ELF-1 (cell line): ENCODE measurements at places on chromosomes 2 and 18.

DNA sequence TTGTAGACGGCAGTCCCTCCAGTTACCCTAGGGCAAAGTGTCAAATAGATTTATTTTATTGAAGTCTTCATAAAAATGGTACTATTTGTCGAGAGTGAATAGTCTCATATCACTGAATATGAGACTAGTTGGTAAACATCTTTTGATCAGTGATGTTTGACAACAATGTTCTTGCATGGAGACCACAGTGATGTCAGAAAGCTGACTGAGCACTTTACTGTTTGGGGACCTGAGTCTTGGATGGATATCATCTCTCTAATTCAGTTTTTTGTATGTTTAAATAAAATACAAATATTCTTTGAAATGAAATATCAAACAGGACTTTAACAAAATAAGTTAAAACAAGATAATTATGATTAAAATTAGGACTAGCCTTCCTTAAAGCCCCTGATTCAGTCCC is 1315.4 kb upstream of the NRXN1 start:
- DNase-seq = no peak

- no peak for DNase-seq
Observed at GRCh38 chr18:66752733-66753132, 148.8 kb upstream of the CDH19 start.

DNA sequence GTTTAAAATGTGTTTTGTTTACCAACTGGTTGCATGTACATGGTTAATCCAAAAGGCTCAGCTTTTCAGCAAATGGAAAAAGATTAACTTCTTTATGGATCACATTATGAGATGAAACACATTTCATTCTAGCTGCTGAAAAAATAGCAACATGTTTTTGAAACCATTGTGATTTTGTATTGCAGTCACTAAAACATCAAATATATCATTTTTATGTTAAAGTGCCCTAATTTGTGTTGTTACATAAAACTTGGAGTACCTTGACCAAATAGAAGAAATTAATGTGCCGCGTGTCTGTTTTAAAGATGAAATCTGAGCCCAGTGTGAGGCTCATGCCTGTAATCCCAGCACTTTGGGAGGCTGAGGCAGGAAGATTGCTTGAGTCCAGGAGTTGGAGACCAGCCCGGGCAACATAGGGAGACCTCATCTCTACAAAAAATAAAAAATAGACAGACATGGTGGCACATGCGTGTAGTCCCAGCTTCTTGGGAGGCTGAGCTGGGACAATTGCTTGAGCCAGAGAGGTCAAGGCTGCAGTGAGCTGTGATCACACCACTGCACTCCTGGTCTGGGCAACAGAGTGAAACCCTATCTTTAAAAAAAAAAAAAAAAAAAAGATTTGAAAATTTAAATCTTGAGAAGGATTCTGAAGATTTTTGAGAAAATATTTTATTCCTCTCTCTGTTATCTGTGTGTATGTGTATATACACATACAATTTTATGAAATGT is 96.6 kb downstream of the FMNL2 start:
- no peak for DNase-seq

DNA sequence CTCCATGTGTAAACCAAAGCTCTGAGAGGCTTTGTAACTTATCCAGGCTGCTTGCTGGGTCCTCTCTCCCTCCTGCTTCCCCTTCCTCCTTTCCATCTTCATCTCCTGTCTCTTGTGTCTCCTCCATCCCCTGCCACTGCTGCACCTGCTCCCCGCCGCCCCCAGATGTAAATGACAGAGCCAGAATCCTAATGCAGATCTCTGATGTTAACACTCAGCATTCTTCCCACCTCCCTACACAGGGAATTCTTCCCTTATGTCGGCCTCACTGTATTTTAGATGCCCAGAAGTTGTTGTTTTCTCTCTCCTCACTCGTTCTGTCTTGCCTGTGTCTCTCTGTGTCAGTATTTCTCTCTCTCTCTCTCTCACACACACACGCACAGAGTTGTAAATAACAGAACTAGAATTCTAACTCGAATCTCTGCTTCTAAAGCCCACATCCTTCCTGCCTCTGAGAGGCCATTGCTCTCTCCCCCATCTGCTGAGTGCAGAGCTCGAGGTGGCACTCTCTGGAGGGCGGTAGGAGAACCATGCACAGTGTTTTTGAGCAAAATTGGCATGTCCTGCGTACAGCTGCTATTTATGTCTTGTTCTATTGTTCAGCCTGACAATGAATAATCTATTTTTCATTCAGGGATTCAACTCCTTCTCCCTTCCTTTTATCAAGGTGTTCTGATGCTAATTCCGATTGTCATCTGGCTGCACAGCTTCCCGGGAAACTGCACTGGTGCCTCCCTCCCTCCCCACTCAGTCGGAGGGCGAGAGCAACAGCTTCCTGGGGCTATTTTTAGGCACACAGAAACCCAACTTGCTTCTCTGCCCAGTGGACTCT is 219.9 kb downstream of the SH3RF3 start:
- no peak for DNase-seq

GRCh38 chr2:778731-779350 is 101.6 kb upstream of the TMEM18 start:
- DNase-seq = no peak

DNA sequence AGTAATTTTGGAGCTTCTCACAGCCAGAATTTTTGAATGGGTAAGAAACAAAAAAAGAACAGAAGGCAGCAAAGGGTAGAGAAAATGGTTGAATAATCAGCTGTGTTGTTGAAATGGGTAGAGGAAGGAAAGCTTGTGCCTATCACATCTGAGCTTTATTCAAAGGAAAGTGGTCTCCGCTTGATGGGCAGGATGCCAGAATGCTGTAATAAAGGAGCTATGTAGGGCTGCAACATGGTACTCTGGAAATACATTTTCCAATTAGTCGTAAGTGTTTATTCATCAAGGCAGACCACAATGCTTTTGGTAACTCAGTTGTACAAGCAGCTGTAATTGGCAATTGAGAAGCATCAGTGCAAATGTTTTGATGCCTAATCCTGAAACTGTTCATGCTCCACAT is 196.9 kb downstream of the ICOS start:
- no peak for DNase-seq

- no peak for DNase-seq
Observed at GRCh38 chr2:106108351-106108750, 85.8 kb downstream of the UXS1 start.

DNA sequence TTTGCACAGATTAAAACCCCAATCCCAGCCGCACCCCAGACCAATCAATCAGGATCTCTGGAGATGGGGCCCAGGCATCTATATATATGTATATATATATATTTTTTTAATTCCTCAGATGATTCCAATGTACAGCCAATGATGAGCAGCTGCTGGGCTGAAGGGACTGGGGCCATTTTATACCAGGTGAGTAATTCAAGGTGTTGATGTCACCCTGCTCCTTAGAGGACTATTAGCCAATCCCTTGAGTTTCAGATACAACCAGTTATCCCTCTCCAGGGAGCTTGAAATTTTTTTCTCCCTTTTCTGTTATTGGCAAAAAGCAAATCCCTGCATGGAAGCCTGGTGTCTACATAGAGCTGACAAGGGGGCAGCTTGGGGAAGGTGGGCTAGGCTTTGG is 59.8 kb downstream of the MCFD2 start:
- no peak for DNase-seq

- DNase-seq = no peak
Observed at GRCh38 chr2:38156436-38156835, 80.5 kb upstream of the CYP1B1 start.

- no peak for DNase-seq
Observed at GRCh38 chr18:28043631-28044030, 133.3 kb downstream of the CDH2 start.

GRCh38 chr2:96602330-96602823 is 35.7 kb downstream of the KANSL3 start:
- peak; percentile 4 for DNase-seq

GRCh38 chr2:232611559-232612218 is 21.7 kb upstream of the EFHD1 start:
- peak; percentile 95 for DNase-seq

DNA sequence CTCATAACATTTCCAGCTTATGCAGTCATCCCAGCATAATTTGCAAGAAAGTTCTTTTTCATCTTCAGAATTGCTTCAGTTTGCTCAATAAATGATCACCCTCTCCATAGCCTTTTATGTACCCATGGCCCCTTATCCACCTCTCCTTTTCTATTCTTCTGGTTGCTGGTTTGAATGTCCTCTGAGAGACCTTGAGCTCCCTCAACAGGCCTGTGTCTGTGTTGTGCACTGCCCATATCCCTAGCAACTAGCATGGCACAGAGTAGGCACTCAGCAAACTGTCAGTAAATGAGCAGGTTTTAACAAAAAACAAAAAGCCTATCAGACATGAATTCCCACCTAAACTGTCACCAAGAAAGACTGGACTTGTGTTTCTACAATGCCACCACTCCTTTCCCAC is 160.5 kb downstream of the AKAIN1 start:
- DNase-seq = no peak

- no peak for DNase-seq
Observed at GRCh38 chr2:239184179-239184578, 216.6 kb downstream of the HDAC4 start.

- no peak for DNase-seq
Observed at GRCh38 chr2:68692511-68692910, 42.1 kb upstream of the ARHGAP25 start.

DNA sequence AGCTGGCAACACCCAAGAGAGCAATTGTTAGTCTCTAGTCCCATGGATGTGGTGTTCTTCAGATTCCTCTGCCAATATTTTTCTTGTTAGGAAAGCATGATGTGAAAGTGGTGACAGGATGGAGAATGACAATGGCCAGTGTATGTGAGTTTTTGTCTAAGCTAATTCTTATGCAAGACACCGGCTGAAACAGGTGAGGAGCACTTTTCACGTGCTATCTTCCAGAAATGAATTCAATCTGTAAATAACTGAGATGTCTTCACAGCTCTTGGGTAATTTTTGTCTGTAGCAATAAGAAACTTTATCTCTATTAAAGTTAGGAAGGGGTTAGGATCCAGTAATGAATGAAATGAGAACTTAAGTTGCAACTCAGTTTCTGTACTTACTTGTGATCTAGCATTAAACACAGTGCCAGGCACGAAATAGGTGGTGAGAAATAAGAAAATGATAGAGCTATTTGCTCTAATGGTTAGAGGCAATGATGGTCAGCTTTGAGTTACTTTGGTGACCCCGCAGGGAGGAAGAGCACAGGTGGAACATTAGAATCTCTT is 676 bp upstream of the AGPS start:
- DNase-seq = no peak

- DNase-seq = peak; percentile 49
Observed at GRCh38 chr18:74493689-74494088, 2.5 kb upstream of the CNDP2 start.

DNA sequence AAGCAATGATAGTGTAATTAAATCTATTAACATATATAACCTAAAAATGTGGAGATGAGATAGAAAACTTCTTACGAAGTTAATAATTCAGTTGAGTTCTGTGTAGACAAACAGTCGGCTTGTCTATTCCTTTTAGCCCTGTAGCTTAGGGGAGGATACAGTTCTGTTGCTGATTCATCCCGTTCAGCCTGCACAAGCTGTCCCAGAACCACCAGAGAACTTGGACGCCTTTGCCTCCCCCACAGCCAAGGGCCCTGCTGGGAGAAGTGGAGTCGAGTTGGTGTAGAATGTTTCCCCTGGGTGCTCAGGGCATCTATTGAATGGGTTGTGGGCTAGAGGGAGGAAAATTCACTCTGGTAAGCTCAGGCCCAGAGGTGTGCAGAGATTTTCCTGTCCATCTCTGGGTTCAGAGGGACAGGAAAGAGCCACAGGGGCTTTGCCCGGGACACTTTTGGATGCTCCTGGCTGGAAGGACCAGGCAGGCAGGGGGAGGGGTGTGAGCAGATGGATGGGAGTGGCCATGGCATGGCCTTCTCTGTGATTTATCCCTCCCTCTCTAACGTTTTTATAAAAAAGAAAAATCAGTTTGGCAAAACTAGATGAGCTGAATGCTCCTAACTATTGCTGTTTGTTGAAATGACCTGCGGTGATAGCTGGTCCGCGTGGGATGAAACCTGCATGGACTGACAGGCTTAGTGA is 42.8 kb upstream of the GALR1 start:
- no peak for DNase-seq

GRCh38 chr2:18927525-18928232 is 338.3 kb upstream of the NT5C1B start:
- no peak for DNase-seq

DNA sequence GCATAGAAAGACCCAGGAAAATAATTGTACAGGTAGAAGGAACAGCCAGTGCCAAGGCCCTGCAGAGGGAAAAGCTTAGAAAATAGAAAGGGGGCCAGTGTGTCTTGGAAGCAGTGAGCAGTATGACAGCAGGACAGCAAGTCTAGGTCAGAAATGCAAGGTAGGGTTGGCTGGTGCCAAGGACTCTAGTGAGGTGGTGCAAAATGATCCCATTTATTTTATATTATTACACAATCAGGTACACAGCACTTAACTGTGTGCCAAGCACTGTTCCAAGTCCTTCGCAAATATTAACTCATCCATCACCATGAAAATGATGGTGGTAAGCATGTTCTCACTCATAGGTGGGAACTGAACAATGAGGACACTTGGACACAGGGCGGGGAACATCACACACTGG is 100.0 kb downstream of the AQP4 start:
- DNase-seq = no peak

DNA sequence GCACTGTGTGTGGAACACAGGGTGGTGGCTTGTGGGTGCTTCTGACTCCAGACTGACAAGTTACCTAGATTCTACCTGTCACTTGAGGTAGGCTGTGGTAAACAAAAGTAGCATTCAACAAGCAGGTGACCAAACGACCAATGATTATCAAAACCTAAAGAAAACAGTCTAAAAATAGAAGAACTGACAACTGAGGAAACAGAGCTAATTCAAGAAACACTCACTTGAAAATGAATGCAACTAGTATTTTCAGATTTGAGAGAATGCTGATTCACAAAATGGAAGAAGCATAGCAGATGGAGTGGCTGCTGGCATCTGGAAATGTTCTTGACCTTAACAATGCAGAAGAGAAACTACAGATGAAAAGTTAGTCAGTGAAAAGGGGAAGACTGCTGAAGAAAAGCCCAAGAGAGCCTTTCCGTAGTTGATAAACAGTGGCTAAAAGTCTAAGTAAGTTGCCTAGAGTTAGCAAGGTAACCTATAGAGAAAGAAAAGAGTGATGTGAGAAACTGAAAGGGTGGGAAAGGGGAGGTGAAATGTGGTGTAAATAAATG is 170.4 kb downstream of the NCK2 start:
- DNase-seq = no peak

DNA sequence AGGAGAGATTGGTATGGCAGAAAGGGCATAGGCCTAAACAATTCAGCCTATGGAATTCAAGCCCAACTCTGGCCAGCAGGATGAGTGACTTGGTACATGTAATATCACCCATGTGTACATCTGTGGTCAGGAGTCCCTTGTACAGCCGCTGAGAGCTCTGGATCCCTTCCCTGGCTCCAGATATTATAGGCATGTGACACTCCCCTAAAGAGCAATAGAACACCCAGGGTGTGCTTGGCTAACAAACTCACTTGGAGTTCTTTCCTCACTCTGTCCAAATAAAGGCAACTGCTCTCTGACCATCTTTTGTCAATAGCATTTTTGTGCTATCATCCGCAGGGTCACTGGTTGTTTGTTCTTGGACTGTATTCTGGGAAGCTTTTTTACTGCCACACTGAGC is 197.4 kb upstream of the NCKAP5 start:
- no peak for DNase-seq
